ENCODE measurements at places on chromosomes 13 and 19.

DNA sequence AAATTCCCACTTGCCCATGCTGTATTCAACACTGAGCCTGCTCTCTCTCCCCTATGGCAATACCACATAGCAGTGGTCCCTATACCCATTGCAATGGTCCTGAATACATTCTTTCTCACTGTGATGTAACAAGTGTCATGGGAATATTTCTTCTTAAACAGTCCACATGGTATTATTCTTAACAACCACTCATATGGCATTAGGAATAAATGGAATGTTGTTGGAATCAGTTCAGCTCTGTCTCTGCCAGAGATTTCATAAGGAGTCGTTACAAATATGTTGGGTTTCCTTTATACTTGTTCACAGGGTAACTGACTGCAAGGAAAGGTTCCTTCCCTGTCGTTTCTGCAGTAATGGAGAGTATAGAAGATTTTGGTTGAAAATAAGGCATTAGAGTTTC, 128.3 kb upstream of the SPATA13 start:
- no peak for DNase-seq

DNA sequence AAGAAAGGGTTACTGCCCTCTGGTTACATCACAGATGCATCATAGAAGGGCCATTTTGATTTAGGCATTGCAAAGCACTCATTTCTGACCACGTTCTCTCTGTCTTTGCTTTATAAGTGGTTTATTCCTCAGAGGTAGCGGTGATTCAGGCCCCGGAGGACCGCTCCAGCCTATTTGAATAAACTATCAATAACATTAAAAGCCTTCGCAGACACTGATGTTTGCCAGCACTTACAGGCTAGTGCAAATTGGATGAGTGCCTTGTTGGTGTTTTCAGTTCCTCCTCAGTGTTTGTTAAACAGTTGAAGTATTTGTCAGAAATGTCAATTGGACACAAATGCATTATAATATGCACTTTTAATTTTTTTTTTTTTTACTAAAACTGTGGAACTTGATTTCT, 120.2 kb downstream of the RXFP2 start:
- no peak for DNase-seq

DNA sequence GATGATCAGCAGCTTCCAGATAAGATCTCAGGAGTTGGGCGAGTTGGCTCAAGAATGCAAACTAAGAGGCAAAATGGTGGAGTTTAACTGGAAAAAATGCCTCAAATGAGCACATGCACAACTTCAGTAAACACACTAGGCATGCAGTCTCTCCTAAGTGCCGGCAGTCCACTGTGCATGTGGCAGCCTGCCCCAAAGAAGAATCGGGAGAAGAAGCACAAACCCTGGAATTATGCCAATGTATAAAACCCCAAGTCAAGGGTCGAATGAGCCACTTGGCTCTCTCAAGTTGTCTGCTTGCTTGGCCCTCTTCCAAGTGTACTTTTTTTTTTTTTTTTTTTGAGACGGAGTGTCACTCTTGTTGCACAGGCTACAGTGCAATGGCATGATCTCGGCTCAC, 53.3 kb upstream of the SLITRK1 start:
- DNase-seq = no peak

DNA sequence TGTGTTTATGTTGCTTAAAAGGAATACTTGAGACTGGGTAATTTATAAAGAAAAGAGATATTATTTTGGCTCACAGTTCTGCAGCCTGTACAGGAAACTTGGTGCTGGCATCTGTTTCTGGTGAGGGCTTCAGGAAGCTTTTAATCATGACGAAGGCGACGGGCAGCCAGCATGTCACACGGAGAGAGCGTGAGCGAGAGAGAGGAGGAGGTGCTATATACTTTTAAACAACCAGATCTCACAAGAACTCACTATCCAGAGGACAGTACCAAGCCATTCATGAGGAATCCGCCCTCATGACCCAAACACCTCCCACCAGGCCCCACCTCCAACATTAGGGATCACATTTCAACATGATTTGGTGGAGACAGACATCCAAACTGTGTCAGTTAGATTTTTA, 163.4 kb upstream of the TSC22D1 start:
- no peak for DNase-seq

DNA sequence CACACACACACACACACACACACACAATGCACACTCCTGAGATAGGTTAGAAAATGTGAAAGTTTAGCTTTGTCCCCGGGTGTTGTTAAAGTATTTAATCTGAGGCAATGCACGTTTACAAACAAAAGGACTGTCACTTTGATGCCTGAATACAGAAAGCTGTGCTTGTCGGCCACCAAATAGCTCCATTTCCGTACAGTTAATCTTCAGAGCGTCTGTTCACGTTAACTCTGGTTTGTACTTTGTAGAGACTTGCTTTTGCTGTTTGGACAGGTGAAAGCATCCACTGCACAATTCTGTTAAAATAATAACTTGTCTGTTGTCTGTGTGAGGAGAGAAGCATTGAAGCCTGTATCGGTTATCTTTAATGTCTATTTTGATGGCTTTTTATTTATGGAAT, 267.8 kb downstream of the FGF9 start:
- no peak for DNase-seq

GRCh38 chr13:72141855-72142519, 275.0 kb upstream of the DACH1 start:
- no peak for DNase-seq

DNA sequence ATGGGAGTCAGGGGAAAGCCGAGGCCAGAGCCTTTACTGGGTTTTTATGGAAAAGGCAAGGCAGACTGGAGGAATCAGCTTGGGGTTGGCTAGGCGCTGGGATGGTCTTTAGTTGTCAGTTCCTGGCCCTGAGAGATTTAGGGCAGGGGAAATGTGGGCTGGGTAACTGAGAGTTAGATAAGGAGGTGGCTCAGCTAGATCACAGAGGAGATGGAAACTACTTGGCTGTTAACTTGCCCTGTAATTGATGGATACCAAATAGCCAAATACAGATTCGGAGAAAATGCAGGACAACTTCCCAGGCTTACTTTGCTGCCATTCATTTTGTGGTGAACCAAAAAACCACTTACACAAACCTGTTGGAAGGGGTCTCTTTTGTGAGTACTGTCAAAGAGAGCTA, 54.0 kb downstream of the LRCH1 start:
- no peak for DNase-seq

Measured in stimulated activated naive CD8-positive, alpha-beta T cell treated with anti-CD3 and anti-CD28 coated beads, Interleukin-15, amount 100 ng/mL, for 72 hours (primary cell).